ENCODE measurements at places on chromosomes 1 and 21.

DNA sequence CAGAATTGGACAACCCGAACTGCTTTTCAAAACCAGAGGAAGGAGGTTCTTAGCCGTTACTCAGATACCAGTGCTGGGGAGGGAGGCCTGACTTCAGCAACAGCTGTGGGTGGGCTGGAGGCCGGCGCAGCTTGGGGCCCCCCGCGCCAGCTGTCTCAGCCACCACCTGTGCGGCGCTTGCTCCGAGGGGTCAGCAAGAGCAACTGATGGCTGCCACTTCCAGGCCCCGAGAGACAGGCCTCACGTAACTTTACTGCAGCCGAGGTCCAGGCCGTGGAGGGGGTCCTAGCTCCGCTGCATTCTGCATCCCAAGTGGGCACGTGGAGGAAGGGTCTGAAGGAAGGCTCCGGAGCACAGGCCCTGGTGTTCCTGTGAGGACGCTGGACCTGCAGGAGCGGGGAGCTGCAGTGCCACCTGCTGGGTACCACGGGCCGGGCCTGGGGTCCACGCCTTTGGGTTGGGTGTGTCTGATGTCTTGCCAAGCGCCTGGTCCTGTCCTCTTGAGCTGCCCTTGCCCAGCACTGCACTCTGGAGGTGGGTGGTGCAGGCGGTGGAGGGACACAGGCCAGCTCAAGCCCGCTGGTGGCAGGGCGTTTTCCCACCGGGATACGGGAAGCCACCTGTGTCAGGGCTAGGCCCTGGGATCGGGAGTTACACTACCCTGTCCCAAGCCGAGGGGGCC, 9.8 kb downstream of the THAP3 start:
- no peak for DNase-seq

DNA sequence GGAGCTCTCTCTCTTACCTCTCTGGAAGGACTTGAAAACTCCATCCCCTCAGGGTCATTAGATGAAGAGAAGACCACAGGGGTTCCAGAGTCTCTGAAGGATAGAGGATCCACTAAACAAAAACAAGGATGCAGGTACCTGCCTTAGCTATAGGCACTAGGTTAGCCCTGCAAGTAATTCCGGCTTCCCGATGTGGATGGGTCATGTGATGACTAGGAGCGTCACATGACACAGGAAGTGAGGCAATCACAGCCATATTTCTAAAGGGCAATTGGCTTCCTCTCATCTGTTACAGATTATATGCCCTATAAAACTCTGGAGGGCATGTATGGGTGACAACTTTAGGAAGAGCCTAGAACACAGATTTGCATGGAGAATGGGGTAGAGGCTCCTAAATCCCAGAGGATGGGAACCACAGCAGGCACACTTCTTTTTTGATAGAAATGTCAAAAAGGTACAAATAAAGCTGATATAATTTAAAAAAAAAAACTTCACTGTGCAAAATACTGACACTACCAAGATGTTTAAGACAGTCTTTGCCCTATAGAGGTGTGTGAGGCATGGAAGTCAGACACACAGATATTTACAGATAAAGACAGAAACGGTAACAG, 14.1 kb downstream of the ENTREP3 start:
- DNase-seq, result peak; percentile 92

DNA sequence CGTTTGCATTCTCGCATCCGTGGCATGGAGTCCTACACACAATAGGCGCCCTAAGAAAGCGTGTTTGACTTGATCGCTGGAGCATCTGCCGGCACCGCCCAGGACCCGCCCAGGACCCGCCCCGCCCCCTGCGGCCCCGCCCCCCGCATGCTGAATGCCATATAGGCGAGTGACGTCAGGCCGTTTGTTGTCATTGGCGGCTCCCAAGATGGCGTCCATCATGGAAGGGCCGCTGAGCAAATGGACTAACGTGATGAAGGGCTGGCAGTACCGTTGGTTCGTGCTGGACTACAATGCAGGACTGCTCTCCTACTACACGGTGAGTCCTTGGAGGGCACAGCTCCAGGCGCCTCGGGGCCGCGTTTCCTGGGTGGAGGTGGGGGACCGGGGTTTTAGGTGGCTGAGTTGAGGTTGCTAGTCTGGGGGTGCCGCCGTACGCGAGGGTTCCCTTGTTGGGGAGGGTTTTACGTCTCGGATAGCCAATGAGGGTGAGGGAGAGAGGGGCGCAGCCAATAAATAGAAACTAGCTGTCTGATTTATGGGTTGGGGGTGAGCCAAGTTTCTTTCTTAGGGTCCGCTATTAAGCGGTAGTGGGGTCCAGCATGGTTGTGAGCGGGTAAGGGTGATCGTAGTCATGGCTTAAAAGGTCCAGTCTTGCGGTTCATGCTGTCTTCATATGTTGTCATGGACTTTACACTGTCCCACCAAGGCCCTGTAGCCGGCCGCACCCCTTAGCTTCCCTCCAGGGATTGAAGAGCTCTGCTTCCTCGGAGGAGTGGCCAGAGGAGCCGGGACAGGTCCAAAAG, at the start of gene OSBPL9:
OSBPL9 (plus strand) TSS at position 190 of the 806 bp plus-strand sequence; CDS start at position 209, 19 bp downstream.
- DNase-seq, result peak; percentile 86

DNA sequence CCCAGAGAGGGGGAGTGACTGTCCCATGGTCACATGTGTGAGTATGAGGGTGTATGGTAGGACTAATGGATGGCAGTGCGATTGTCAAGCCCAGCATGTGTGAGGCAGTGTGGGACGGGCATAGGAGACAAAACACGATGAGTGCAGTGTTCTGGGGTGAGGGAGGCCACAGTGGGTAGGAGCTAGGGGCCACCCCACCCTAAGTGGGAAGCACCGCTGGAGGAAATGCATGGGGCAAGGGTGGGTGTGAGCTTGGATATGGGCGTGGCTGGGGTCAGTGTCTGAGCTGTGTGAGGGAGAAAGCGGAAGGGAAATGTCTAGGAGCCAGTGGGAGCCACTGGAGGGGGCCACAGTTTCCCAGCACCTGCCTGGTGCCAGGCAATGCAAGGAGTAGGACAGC, 56.5 kb downstream of the FOXO6 start:
- DNase-seq, result no peak

DNA sequence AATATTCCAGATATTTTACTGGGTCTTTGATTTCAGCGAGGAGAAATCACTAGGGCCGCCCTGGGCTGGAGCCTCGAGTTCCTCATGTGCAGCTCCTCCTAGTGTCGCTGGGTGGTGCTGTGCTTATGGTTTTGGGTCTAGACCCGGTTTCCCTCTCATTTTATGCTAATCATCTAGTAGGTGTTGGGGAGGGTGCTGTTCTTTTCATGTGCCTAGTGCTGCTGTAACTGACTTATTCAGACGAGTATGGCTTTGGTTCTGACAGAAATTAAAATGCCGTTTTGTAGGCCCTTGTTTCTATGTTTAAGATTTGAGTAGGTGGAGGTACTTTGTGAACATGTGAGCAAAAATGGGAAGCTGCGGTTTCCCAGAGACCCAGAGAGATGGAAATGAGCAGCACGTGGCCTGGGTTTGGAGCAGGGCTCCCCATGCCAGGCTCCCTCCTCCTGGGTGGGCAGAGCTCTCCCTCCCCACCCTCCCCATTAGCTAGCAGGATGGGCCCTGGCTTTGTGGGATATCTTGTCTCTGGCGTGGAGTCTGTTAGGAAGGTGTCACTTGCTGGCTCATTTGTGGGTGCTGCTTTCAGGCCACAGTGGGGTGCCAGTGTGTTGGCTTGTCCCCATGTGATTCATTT, 74.0 kb upstream of the GPR88 start:
- DNase-seq, result peak; percentile 22

GRCh38 chr1:205284420-205285144, 37.0 kb downstream of the NUAK2 start:
- DNase-seq, result peak; percentile 99

GRCh38 chr1:172443666-172444453, at the start of gene PIGC:
Gene PIGC (minus strand): TSS chr1:172444069. CDS start chr1:172442622, 1,447 bp downstream.
- peak; percentile 92 for DNase-seq

DNA sequence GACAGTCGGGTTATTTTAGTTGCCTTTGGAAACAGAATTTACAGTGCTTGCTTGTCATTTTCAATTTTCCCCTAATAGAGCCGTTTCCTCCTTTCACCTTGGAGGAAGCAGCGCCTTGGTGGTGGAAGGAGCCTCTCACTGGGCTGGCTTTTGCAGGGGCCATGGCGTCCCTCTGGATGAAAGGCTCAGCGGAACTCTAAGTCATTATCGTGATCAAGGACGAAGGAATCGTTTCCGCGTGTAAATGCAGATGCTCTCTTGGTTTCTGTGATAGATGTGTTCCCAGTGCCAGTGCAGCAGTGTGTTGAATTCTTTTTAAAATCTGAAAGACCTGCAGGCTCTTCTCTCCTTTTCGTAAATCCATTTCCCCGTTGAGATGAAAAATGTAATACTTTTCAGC, 126.2 kb upstream of the LMO4 start:
- DNase-seq, result no peak

DNA sequence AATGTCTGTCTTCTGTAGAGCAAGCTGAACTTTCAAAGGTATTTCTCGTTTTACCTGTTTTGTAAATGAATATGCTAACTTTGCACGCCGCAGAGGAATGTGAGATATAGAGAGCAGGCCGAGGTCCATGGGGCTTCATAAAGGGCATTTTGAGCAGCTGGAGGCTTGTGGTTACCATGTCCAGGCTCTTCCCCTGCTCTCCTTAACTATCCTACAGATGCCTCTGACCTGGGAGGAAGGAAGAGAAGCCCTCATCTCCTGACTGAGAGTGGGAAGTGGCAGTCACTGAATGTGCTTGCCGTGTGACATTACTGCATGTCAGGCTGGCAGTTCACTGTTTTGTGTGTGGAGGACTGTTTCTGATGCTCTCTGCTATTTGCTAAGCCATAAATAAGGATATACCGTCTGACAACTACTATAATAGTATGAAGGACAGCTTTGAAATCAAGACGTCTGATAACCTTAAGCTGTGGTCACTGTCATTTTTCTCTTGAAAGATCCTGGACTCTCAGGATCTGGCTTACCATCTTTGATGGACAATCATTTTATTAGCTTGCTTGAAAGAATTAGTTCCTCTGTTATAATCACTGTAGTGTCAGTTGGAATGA, 92.2 kb downstream of the DYRK1A start:
- no peak for DNase-seq

GRCh38 chr1:36440646-36441045, 9.6 kb downstream of the OSCP1 start:
- no peak for DNase-seq

GRCh38 chr1:26190373-26190987, at the start of gene CATSPER4:
Gene CATSPER4 (plus strand): TSS chr1:26190602. CDS start chr1:26190628, 26 bp downstream.
- DNase-seq, result peak; percentile 47

DNA sequence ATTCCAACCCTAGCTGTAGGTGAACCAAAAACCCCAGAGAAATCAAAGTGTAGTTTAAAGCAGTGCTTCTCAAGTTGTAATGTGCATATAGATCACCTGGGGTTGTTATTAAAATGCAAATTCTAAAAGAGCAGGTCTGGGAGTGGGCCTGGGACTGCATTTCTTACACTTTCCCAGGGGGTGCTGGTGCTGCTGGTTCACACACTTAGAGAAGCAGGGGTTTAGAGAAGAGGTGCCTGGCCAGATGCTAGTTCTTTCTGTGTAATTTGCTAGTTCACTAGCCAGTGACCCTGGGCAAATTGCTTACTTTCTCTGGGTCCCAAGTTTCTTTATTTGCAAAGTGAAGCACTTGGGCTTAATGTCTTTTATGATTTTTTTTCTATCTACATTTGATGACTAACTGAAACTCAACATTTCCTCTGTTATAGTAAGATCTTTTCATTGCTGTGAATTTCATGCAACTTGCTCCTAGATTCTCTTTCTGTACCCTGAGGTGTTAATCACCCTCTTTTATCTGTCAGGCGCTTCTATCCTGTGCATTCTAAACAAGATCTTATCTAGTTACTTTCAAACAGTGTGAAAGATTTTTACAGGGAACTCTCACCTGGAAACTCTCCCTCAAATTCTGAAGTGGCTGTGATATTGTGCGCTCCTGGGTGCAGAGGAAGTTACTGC, 141.9 kb upstream of the UBE2U start:
- no peak for DNase-seq

GRCh38 chr1:70556541-70556940, 145.5 kb downstream of the CTH start:
- no peak for DNase-seq

- DNase-seq, result no peak
Measured at GRCh38 chr1:74513411-74514300, 1.2 kb upstream of the LRRC53 start.

DNA sequence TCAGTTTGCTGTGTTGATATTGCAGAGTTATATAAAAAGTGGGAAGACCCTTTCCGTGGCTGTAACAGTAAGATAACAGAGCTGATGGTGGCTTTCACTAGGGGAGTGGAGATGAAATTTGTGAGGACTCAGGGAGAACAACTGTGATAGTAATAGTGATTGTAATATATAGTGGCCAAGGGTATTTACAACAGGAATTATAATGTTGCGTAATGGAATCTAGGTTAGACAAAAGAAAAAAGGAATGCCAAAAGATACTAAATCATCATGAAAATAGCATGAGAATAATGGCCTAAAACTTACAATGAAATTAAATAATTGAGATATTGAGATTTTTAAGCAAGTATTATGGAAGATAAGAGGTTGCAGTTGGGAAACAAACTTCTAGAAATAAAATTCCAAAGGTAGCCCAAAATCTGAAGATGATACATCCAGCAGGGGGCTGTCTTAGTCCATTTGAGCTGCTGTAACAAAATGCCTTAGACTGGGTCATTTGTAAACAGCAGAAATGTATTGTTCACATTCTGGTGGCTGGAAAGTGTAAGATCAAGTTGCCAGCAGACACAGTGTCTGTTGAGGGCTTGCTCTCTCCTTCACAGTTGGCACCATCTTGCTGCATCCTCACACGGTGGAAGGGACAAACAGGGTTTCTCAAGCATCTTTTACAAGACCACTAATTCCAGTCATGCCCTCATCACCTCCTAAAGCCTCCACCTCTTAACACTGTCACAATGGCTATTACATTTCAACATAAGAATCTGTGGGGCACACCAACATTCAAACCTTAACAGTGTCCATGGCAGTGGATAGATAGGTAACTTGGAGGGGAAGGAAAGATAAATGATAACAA, 711.2 kb downstream of the MRPL39 start:
- no peak for DNase-seq

- DNase-seq, result no peak
Measured at GRCh38 chr1:161737625-161738024, 12.0 kb upstream of the DUSP12 start.

DNA sequence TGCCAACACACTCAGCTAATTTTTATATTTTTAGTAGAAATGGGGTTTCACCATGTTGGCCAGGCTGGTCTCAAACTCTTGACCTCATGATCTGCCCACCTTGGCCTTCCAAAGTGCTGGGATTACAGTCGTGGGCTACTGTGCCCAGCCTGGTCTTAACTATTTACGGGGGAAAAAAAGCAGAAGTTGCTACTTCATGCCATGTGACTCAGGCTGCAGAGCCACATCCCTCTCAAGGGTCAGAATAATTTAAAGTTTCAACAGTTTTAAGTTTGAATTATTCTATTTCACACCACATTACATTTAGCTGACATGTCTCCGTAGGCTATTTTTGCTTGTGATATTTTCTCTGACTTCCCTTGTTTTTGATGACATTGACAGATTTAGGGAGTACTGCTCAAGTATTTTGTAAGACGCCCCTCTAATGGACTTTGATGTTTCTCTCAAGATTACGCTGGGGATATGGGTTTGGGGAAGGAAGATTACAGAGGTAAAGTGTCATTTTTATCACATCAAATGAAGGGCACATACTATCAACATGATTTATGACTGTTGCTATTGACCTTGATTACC, 14.6 kb upstream of the AGBL4 start:
- DNase-seq, result no peak

- DNase-seq, result no peak
Measured at GRCh38 chr1:107649023-107649422, 316.0 kb downstream of the VAV3 start.

All from COLO829 (cell line).